ENCODE measurements at places on chromosomes 7 and 10. TPM values are rescaled to one million over a fixed set of nuclear protein-coding genes. Genes with fewer than 3 reads are reported as not detected.

VSTM4 gene
- 22.4 TPM for total RNA-seq

LIPA gene
- total RNA-seq: 18.0 TPM

PNLIP gene
- total RNA-seq: not detected

PRF1 gene
- 2.2 TPM for total RNA-seq

ITIH5 gene
- 8.5 TPM for total RNA-seq

RHOBTB1 gene
- 13.0 TPM for total RNA-seq

BLNK gene
- total RNA-seq: 0.73 TPM

GIMAP1 gene
- 5.6 TPM for total RNA-seq

PRPS1L1 gene
- not detected for total RNA-seq

CYP2E1 gene
- total RNA-seq: 1.00 TPM

WNT2 gene
- total RNA-seq: not detected

KLF14 gene
- not detected for total RNA-seq

CISD1 gene
- 182 TPM for total RNA-seq

TFR2 gene
- 0.13 TPM for total RNA-seq

PRR15 gene
- not detected for total RNA-seq

PPP3CB gene
- 64.1 TPM for total RNA-seq

ASNS gene
- 4.5 TPM for total RNA-seq

ANKRD22 gene
- total RNA-seq: not detected

ADAMTS14 gene
- total RNA-seq: 0.16 TPM

MINPP1 gene
- total RNA-seq: 5.5 TPM

DNA sequence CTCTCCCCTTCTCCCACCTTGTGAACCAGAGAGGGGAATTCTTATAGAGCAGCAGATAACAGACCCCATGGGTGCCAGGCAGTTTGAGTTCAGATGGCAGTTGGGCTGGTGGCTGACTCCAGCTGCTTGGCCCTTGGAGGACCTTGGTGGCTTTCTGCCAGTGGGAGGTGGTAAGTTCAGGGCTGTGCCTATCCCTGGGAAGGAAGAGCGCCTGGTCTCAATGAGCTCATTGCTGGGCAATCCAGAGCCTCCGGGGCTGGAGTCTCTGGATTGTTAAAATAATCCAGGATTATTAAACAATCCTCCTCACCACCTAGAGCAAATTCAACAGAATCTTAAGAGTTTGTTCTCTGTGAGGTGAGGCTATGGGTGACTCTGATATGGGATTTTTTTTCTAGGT lies 105.2 kb downstream of the FANK1 start:
- DNase-seq: no peak

DNA sequence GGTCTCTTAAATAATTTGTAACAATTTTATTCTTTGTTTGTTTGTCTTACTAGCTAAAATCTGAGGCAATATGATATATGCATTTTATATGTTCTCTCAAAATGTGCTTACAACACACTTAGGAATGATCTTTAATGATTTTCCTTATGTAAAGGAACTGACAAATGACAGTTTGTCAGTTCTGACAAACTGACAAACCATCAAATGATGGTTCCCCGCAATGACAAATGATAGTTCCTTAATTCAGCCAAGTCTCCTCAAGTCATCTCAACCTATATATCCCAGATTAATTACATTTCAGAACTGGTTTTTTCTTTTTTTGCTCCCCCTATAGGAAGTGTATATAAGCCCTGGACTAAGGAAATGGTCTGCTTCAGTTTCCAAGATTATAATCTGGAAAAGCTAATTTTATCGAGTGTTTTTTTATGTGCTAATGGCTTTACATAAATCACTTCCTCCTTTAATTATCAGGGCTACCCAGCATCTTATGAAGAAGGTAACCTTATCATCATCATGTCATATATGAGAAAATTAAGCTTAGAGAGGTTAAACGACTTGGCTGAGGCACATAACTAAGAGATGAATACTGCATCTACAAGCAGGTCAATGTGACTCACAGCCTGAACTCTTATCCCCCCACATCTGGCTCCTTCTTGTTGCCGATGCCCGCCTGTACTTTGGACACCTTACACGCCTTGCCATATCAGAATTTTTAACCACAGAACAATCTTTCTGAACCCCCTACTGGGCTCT lies 75.1 kb downstream of the RELN start:
- no peak for DNase-seq

- DNase-seq: peak; percentile 81
Observed at GRCh38 chr7:66330961-66331360, 125.8 kb downstream of the TPST1 start.

DNA sequence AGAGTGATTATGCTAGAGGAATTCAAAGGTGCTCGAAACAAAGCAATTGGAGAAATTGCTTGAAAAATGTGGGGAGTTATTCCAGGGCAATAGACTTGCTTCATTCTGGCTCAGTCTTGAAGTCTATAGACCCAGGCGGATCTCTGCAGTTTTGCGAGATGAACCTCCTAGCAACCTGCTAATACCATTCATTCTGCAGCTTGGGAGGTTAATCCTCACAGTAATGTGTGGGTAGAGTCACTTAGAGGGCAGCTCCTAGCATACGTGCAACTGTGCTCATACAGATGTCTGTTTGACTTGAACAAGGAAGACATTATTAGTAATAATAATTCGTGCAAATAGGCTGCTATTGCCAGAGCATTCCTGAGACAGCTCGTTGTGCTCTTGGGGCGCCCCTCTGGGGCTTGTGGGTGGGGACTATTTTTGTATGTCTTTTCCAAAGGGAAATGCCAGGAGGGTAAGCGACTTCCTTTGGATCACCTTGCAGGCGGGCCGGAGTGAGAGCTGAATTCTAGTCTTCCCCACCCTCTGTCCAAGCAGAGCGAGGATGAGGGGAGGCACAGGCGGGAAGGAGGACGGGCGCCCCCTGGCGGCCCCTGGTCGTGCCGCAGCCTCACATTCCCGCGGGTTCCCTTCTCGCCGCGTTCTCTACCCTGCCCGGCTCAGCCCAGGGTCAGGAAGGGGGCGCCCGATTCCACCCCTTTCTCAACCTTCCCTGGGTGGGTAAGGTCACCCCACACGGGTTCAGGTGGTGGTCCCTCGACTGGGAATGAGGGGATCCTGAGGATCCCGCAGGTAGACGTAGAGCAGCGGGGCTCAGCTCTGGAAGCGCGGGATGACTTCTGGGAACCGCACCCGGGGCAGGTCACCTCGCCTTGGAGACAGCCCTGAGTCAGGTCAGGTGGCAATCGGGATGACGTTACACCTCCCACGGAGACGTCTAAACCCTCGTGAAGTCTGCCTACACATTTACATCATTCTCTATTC lies 241.5 kb downstream of the PHTF2 start:
- peak; percentile 47 for DNase-seq

DNA sequence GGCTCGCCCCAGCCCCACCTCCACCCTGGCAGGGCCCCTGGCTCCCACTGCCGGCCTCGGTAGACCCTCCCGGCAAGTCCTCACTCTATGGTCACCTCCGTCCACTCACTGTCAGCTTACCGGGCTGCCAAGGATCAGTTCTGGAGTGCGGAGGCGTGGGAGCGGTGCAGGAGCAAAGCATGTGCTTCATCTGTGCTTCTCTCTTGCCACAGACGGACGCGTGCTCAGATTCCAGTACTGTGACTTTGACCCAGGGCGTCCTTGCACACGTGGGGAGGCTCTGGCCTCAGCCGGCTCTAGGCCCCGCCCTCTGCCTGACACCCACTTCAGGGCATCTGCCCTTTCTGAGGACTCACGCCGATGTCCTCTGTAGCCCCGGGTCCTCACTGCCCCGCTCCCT lies 547.5 kb upstream of the FOXK1 start:
- DNase-seq: no peak

DNA sequence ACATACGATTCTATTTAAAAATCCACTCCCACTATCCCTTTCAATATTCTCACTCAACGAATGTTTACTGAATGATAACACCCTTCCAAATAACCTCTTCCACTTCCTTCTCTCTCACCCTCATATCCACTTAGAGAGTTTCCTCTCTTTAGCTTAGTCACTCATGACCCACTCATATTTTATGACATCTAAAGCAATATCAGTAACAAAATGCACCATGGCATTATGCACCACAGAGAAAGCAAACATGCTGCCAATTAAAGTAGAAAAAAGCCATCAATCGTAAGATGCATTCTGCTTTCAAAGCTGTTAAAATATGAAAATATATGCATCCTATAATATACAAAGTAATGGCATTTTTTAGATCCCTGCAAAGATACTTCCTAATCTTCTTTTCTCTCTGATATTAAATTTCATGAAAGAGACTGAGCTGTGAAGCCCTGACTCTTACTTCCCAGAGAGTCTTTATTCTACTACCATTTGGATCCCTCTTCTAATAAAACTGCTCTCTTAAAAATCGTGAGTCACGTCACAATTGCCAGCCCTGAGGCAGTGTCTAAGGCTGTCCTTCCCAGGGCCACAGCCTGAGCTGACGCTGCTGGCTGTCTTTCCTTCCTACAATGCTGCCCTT lies 283.0 kb upstream of the KLF6 start:
- DNase-seq: no peak

GRCh38 chr7:150406567-150407421 lies 27.7 kb downstream of the ZNF775 start:
- no peak for DNase-seq

DNA sequence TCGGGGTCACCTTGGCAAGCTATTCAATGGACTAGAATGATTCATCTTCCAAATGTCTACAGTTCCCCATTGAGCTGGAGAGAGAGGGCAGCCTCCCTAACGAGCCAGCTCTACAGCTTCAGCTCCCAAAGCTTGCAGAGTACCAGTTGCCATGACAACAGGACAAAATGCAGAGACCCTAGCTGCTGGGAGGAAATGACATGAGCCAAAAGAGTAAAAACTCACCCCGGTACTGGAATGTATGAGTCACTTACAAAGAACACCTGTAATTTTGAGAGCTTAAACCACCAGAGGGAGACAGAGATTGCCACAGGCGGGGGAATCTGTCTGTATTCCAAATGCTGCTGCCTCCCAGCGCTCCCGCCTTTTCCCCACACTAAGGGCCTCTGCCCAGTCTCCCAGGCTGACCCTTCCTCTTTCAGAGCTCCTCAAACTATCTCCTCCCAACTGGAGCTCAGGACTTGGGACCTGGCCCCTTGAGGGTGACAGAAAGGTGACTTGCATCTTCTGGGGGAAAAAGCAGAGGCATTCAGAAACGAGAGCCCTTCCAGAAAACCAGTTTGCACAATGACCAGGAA lies 95.5 kb downstream of the CUL2 start:
- no peak for DNase-seq

- DNase-seq: no peak
Observed at GRCh38 chr10:72066318-72067284, 21.8 kb downstream of the SPOCK2 start.

DNA sequence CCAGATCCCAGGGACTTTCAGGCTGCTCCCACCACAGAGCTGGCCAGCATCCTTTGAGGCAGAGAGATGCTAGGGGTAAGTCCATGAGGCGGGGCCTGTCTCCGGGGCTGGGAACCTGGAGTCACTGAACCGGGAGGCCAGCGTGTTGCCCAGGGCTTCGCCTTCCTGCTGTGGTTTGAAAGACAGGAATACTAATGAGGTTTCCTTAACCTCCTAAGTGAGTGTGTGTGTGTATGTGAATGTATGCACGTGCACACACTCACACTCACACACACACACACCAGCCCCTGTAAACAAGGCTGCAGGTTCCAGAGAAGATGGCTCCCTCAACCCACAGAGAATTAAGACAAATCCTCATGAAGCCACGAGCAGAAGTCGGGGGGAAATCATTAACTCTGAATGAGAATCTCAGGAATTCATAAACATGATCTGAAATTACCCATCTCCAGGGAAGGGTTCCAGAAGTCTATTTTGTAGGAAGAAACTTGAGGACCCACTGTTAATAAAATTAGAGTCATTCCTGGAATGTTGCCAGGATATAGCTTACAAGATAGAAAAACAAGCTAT lies 20.3 kb upstream of the PFKP start:
- DNase-seq: no peak

DNA sequence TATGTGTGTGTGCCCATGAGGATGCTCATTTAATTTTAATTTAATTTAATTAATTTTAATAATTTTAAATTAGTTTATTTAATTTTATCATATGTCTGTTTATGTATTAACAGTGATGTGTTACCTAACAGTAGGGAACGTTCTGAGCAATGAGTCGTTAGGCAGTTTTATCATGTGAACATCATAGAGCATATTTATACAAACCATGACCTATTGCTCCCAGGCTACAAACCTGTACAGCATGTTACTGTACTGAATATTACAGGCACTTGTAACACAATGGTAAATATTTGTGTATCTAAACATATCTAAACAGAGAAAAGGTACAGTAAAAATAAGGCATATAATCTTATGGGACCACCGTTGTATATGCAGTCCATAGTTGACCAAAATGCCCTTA lies 13.7 kb upstream of the CFAP69 start:
- DNase-seq: no peak

- DNase-seq: no peak
Observed at GRCh38 chr10:96358851-96359540, at the start of gene OPALIN. OPALIN (minus strand) TSS chr10:96359002; CDS start chr10:96358896, 106 bp downstream.

DNA sequence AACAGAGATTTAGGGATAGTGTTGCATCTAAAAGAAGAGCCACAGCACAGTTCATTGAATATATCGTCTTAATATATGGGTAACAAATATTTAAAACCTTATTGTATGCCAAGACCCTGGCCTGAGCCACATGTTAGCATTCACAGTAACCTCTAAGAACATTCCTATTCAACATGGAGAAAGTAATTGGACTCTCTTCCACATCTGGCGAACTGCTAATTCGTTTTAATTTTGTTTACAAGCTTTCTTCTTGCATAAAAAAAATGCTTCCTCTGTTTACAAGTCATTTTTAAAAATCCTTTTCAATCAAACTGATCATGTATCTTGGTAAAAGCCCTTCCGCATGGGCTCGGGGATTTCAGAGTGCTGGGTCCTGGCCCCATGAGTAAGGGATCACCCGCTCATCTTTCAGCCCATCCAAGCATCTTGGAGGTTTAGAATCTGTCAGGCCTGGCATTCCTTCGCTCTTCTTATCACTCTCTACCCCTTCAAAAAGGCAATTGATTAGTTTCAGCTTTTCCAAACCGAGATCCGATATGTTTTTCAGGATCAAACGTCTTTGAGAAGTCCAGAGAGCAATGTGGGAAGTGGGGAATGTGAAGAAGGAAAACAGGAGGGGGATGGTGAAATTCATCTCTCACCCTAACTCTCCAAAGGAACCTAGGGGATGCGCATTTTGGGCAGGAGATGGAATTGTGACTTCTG lies 7.3 kb downstream of the TWIST1 start:
- DNase-seq: no peak

- no peak for DNase-seq
Observed at GRCh38 chr7:27241189-27242056, 1.2 kb upstream of the EVX1 start.

GRCh38 chr10:8563478-8563877 lies 509.0 kb downstream of the GATA3 start:
- DNase-seq: no peak

GRCh38 chr10:5506751-5507648 lies 7.6 kb upstream of the CALML5 start:
- no peak for DNase-seq

- no peak for DNase-seq
Observed at GRCh38 chr10:95896071-95896850, 11.5 kb upstream of the CC2D2B start.

GRCh38 chr10:93615576-93616235 lies 3.4 kb downstream of the PDE6C start:
- DNase-seq: no peak

GRCh38 chr7:271266-272107 lies 18.5 kb upstream of the FOXL3 start:
- no peak for DNase-seq

GRCh38 chr10:49281461-49281860 lies 17.5 kb upstream of the C10orf71 start:
- DNase-seq: no peak

Measured in Right ventricle myocardium superior (tissue), 1 donor.